ENCODE measurements at places on chromosomes 5 and 9.

- no peak for DNase-seq
Measured at GRCh38 chr9:31253800-31254762, 1130.4 kb upstream of the ACO1 start.

DNA sequence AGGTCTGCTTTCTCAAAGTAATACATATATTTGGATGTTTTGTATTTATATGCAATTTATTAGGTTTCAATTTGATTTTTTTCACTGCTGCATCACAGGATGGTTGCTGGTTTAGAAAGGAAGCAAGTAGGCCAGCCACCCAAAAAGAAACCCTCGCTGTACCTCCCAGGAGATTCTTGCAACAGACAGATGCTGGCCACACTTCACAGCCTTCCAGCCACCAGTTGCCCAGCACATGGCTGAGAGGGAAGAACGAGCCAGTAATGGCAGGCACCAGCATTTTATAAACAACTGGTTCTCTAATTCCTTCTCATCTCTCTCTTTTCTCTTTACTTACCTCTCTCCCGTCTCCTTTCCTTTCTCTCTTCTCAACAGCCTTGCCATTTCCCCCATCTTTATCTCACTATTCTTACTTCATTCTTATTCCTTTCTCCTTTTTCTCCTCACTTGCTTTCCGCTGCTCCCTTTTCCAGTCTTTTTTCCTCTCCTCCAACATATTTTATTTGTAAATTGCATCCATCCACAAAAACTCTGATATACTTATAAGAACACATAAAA lies 38.9 kb downstream of the EFNA5 start:
- no peak for DNase-seq

GRCh38 chr5:107129051-107129450 lies 541.7 kb downstream of the EFNA5 start:
- no peak for DNase-seq

GRCh38 chr5:65808251-65808741 lies 86.3 kb downstream of the NLN start:
- DNase-seq: no peak

DNA sequence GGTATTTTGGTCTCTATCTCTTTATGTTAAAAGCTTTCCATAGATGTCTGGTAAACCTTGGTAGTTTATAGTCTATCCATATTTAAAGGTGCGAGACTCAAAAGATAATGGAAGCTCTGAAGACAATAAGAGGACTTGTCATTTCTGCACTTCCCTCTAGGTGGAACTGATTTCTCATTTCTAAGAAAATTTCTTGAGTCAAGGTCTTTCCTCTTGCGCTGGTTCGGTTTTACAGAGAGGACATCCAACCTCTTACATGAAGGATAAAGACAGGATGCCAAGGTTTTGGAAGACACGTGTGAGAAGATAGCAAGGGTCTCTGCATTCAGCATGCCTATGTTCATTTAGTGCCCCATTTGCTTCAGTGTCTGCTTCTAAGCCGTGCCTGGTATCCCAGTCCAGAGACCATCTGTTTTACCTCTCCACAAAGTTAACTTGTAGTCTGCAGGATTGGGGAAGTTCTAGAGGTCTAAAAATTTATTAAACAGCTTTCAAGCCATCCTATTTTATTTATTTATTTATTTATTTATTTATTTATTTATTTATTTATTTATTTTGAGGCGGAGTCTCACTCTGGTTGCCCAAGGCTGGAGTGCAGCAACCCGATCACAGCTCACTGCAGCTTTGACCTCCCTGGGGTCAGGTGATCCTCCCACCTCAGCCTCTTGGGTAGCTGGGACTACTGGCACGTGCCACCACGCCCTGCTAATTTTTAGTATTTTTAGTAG lies 41.6 kb downstream of the KIAA1191 start:
- no peak for DNase-seq

- DNase-seq: no peak
Measured at GRCh38 chr9:23431459-23431858, 394.6 kb downstream of the ELAVL2 start.

DNA sequence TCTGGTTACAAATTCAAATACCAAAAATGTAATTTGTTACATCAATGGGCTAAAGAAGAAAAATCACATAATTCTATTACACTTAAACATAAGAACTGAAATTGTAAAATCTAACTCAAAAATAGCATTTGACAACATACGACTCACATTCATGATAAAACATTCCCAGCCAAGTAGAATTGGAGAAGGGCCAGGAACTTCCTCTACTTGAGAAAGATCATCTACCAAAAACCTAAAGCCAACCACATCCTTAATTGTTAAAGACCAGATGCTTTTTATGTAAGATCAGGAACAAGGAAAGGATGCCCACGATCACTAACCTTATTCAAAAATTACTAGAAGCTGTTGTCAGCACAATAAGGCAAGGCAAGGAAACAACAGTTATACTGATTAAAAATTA lies 1819.8 kb upstream of the C9orf72 start:
- no peak for DNase-seq

DNA sequence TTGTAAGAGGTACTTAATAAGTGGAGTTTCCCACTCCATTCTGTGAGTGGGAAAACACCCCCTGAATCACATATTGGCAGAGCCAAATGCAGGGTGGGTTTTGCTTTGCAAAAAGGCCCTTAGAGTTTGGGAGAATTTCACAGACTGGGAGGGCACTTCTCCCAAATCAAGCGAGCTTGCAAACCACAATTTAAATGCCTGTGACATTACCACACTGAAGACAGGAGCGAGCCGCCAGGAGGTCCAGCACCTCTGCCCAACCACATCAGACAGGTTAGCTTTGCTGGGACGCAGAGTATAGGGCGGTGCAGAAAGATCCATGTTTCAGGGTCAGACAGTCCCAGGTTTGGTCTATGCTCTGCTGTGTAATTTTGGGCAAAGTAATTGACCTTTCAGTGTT lies 2.3 kb downstream of the ALAD start:
- no peak for DNase-seq
